ENCODE measurements at places on chromosomes 3 and 15. TPM values are rescaled to one million over a fixed set of nuclear protein-coding genes. Genes with fewer than 3 reads are reported as not detected.

The TM4SF4 gene
- polyA plus RNA-seq: 5.2 TPM

The MAPKBP1 gene
- polyA plus RNA-seq: 18.5 TPM

DNA sequence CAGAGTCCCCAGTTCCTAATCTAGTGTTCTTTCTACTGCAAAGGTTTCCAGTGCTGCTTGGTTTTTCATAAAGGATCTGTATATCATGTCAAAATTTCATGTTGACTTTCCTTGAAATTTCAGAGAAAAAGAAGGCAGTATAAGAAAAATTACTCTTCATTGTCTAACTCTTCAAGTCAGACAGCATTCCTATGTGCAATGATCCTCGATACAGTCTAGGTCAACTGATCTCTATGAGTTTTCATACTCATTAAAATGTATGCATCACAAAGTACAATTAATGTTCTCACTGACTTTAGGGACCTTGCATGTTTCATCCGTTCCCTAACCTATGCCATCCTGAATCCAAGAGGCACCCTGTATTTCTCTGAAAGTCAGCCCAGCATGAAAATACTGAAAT lies 317.3 kb downstream of the ZBTB20 start:
- DNase-seq: no peak

GRCh38 chr3:59908280-59908679 lies 858.5 kb upstream of the CFAP20DC start:
- no peak for DNase-seq

- no peak for DNase-seq
Observed at GRCh38 chr3:78792212-78792611, 975.6 kb downstream of the ROBO1 start.

DNA sequence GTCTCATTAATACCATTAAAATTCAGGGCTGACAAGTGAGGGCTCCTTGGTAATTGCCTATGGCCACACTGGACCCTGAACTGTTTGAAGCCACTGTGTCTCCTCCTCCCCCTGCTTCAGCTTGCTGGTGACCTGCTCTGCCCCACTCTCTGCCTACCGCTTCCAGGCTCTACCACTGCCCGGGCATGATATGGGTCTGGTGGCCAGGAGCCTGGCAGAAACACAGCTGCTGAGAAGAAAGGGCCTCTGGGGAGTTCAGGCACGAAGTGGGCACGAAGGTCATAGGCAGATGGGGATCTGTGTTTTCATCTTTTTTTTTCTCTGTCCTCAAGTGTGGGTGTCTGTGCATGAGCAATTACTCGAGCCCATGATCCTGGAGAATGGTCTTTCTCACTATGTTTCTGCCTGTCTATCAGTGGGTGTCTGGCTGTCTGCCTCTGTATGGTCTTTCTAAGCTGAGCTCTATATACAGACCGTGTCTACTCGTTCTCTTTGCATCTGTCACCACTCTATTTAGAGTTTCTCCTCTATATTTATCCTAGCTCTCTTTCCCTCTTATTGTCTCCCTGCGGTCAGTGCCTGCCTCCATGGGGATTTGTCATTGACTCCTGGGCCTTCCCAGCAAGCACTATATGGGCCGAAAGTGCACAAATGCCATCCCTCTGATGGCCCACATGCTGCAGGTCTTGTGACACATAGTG lies 42.1 kb upstream of the EPHB1 start:
- no peak for DNase-seq

The GOLGA6D gene
- polyA plus RNA-seq: 0.16 TPM

- no peak for DNase-seq
Observed at GRCh38 chr3:183698318-183698751, 738 bp downstream of the YEATS2 start.

The SPESP1 gene
- 5.0 TPM for polyA plus RNA-seq

The SYNPR gene
- polyA plus RNA-seq: not detected
